ENCODE measurements at places on chromosomes 1 and 21.

- DNase-seq, result no peak
These were observed 9.8 kb downstream of the EDN2 start for GRCh38 chr1:41474490-41475271.

DNA sequence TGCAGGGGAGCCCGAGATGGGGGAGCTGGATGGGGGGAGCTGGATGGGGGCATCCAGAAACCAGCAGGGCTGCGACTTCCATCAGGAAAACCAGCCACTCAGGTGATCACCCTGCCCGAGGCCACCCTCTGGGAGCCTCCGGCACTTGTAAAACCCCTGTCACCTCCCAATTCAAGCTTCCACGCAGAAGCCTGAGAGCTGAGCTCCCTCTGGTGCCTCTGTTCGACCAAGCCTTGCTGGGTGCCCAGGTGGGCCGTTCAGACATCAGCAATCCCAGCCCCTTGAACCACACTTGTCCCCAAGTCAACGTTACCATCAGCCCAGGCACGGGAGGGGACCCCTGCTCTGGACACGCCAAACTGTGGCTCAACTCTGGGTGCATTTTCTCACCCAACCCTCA is 59.6 kb downstream of the MEGF6 start:
- DNase-seq, result no peak

DNA sequence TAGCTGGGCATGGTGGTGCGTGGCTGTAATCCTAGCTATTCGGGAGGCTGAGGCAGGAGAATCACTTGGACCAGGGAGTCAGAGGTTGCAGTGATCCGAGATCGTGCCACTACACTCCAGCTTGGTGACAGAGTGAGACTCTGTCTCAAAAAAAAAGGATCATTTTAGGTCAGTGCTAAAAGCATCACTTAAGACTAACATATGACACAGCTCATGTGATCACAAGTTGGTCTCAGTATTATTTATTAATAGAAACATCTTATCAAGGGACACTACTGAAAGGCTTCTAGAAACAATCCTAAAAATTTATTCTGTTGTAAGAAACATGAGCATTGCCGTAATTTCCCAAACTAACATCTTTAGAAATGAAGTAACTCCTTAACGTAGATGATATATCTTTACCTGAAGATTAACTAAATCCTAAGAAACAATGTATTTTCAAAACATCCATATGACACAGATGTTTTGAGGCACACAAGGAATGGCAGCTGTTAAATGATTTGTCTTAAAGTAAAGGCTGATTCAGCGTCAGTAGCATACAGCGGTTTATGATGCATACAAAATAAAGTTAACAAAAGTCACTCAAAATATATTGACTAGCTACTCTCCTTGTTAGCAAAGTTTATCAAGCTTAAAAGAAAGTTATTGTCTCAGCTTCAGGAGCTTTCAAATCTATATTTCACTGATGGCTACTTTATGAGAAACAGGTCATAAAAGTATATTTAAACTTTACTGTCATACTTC is 2.6 kb downstream of the NIBAN1 start:
- DNase-seq, result no peak

DNA sequence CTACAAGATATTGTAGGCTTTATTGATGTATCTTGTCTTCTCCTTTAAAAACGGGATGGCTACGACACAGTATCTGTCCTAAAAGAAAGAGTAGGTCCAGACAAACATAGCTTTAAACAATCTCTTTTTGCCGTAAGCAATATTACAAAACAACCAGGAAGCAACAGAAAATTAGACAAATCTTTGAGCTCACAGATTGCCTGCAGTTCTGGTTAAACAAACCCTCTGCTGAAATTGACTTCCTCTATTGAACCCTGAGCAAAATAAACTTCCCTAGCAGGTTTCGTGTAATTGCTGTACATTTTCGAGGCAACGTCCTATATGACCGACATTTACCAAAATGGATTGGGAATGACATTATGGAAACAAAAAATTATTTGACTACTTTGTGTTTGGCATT is 50.6 kb downstream of the CHML start:
- DNase-seq, result no peak

GRCh38 chr1:234848972-234849649 is 239.1 kb upstream of the IRF2BP2 start:
- DNase-seq, result no peak

DNA sequence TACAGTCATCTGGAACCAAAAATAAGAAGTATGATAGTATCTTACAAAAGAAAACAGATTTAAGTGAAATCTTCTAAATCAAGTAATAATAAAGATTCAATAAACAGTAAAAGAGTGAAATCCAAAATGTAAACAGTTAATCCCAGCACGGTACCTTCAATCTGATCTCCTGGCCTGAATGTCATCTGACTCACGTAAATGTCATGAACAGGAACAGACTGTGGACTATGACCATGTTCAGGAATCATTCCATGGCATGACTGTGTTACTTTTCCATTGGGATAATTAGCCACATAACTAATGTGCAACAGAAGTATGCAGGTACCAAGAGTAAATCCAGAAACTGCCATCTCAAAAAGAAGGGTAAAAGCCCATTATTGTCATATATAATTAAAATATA is 18.0 kb downstream of the FRRS1 start:
- DNase-seq, result no peak

DNA sequence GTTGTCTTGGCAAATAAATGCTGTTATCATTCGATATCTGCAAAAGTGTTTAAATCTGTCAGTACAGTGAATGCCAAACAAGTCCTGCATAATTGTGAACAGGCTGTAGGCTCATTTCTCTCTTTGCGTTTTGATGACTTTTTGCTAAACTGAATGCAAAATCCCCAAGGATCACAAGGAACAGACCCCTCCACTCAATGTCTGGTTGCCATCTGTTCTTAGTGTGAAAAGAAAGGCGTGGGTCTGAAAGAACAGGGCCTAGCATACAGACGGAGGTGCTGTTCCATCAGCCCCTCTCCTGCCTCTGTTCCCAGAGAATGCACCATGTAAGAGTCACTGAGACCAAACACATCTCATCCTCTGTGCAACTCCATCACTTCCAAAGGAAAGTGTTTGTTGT is 40.4 kb downstream of the EIF2B3 start:
- no peak for DNase-seq

- no peak for DNase-seq
These were observed 50.4 kb upstream of the ADAMTS5 start for GRCh38 chr21:27017246-27017645.

- DNase-seq, result no peak
These were observed 45.0 kb downstream of the ZNF281 start for GRCh38 chr1:200364831-200365230.

- DNase-seq, result no peak
These were observed 125.3 kb upstream of the CD34 start for GRCh38 chr1:208036106-208036808.

- no peak for DNase-seq
These were observed 10.5 kb downstream of the MAEL start for GRCh38 chr1:166999500-167000055.

- DNase-seq, result no peak
These were observed 86.8 kb upstream of the GCLM start for GRCh38 chr1:93995837-93996536.
